AG20443 (cell line): ENCODE measurements at places on chromosomes 3 and 15.

DNA sequence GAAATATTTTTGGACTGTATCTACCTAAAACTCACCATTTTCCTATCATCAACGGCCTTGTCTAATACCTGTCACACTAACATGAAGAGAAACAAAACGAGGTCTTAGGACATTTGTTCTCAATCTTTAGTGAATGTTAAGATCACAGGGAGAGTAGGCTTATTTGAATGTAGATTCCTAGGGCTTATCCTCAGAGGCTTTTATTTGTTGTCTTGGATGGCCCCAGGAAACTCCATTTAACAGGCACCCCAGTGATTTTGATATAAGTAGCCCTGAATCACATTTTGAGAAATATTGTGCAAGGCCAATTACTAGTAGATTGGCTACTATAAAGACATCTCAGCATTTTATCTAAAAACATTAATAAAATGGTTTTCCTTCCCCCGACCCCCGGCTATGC lies 367.4 kb downstream of the GAP43 start:
- no peak for DNase-seq

DNA sequence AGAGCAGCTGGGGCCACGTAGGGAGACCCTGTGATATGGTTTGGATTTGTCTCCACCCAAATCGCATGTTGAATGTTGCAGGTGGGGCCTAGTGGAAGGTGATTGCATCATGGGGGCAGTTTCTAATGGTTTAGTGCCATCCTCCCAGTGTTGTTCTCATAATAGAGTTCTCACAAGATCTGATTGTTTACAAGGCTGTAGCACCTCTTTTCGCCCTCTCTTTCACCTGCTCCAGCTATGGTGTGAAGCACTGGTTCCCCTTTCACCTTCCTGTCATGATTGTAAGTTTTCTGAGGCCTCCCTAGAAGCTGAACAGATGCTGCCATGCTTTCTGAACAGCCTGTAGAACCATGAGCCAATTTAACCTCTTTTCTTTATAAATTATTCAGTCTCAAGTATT lies 198.9 kb upstream of the CBLB start:
- no peak for DNase-seq

DNA sequence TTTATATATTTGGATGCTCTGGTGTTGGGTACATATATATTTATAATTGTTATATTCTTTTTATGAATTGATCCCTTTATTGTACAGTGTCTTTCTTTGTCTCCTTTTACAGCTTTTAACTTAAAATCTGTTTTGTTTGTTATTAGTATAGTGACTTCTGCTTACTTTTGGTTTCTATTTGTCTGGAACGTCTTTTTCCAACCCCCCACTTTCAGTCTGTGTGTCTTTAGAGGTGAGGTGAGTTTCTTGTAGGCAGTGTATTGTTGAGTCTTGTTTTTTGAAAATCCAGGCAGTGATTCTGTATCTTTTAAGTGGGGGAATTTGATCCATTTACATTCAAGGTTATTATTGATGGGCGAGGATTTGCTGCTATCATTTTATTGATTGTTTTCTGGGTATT lies 62.0 kb downstream of the AP4E1 start:
- DNase-seq: no peak

- DNase-seq: no peak
Measured at GRCh38 chr3:16811950-16812349, 72.8 kb upstream of the PLCL2 start.
